Stimulated activated CD4-positive, alpha-beta T cell treated with anti-CD3 and anti-CD28 coated beads, Interleukin-15, amount 100 ng/mL, for 1 hour (primary cell): ENCODE measurements at places on chromosomes 1 and 21.

DNA sequence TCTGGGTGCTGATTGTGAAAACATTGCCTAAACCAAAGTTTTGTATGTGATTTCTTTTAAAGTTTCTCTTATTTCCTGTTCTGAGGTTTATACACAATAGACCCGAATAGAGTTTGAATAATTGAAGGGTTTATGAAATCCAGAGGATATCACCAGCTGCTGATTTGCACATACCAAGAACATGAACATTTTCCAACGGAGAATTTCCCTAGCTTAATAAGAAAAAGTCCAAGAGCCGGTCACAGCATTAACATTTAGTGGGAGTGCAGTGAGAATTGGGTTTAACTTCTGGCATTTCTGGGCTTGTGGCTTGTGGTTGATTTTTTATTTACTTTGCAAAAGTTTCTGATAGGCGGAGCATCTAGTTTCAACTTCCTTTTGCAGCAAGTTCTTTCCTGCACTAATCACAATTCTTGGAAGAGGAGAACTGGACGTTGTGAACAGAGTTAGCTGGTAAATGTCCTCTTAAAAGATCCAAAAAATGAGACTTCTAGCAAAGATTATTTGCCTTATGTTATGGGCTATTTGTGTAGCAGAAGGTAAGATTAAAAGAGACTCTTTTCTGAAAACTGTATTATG lies at the start of gene CFH:
Gene CFH (plus strand): TSS at position 407 of the 579 bp plus-strand sequence. CDS start 75 bp downstream, at position 482.
- DNase-seq, result no peak

DNA sequence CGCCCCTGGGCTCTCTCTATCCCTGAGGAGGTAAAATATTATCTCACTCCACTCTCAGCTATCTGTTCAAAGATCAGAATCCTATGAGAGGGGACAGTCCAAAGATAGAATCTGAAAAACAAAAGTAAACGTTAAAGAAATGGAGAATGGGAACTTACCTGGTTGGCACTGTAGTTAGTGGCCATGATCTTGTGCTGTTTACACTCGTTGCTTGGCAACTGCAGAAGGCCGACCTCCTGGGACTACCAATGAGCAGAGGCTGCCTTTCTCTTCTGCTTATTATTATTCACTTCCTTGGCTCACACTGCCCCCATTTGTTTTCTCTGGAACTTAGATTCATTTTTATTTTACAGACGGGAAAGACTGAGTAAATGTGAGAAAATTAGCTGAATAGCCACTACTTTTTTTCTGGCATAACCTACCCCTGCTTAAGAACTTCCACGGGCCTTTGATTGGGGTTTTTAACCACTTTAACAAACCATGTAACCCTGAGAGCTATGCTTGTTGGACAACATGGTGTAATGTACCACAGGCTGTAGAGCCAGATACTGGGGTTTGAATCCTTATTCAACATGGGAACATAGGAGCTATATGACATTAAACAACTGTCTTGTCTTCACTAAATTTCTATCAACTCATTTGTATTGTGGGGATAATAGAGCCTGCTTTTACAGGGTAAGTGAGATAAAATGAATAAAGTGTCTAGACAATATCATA lies at the start of gene CFAP126:
Gene CFAP126 (minus strand): TSS at position 193 of the 717 bp plus-strand sequence. CDS start 8 bp downstream, at position 185.
- DNase-seq, result no peak

GRCh38 chr1:100622037-100622436 lies 84.1 kb downstream of the GPR88 start:
- DNase-seq, result no peak

DNA sequence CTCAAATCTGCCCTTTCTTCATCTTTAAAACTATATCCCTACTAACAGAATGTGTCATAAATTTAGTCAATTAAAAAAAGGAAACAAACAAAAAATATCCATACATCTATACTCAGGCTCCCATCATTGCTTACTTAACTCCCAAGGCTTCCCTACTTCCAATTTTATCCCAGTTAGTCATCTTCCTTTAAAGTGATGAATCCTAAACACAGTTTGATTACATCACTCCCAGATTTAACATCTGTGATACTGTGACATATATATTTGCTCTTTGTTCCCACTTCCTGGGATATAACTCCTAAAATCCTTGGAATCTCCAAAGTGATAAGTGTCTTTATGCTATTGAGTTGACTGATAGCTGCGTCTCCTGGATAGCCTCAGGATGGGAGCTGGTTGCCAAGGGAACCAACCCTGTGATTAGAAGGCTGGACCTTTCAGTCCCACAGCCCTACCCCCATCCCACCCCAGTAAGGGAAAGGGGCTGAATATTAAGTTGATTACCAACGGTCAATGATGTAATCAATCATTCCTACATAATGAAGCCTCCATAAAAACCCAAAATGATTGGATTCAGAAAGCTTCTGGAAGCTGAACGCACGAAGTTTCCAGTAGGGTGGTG lies 21.6 kb downstream of the GLMN start:
- no peak for DNase-seq

- no peak for DNase-seq
Observed at GRCh38 chr1:30731806-30732276, 8.5 kb upstream of the MATN1 start.

DNA sequence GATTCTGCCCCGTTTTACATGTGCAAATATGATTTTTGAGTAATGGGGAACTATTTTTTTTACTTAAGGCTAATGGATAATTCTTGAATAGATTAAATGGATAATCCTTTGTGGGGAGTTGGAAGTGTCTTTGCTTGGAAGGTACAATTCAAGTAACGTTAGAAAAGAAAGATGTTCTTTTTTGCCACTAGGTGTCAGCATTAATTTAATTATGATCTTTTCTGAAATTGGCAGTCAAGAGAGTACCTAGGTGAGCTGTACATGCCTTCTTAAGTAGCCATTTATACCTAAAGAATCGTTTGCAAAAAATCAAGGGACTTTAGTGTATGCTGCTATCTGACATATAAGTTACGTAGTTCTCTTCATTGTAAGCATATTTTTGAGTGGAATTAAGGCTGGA lies 2.2 kb downstream of the FBXO28 start:
- DNase-seq, result no peak

DNA sequence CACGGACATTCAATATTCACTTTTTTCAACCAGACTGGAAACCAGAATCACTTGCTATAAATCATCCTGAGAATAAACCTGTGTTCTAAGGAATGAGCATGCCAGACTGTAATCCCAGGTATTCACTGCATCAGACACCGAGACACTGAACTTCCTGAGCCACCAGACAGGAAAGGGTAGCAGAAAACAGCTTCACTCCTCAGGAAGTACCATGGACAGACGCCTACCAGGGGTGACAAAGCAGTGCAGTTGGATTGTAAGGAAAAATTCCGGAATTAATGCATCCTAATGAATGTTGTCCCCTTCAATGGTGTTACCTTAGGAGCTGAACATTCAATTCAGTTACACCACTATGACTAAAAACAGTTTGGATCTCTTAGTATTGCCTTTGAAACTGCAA lies 156.1 kb downstream of the PIGK start:
- DNase-seq, result no peak

GRCh38 chr1:8147956-8148355 lies 121.8 kb upstream of the ERRFI1 start:
- no peak for DNase-seq

GRCh38 chr1:37461698-37462436 lies 12.5 kb upstream of the ZC3H12A start:
- no peak for DNase-seq

DNA sequence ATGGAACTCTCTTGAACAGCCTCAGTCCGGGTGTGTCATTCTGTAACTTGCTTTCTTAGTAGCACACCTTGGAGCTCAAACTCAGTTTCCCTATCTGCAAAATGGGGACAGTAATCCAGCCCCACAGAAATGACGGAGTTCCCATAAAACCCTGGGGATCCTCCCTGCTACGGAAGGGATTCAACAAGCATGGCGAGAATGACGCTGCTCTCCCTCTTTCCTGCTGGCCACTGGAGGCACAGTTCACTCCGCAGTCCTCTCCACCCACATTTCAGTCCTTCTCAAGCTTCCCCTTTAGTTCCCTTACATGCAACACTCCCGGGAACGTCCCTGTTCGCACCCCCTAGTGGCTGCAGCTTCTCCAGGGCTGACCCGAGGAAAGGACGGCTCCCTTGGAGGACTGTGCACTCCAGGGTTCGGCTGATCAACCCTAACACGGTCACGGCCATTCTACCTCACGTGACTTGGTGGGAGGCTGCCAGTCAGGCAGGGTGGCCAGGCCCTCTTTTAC lies 20.6 kb downstream of the RUNX3 start:
- DNase-seq, result no peak

GRCh38 chr1:7590426-7590790 lies 180.7 kb upstream of the VAMP3 start:
- no peak for DNase-seq

- no peak for DNase-seq
Observed at GRCh38 chr1:101137144-101138126, 99.4 kb upstream of the S1PR1 start.

DNA sequence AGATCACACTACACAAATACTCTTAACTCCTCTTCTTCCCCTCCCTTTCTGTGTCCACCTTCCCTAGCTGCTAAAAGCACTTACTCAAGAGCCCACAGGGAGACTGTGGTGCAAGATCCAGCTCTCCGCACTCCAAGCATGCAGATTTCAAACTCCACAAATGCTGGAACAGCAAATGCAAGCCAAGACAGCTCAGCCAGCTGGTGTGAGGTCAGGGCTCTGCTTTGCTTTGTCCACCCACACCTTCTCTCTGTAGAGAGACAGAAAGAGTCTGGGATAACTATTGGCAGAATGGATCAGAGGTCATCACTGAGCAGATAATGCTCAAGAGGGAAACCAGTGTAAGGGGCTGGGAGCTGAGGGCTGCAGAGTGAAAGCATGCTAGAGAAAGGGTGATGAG lies 45.2 kb upstream of the DPT start:
- DNase-seq, result no peak

DNA sequence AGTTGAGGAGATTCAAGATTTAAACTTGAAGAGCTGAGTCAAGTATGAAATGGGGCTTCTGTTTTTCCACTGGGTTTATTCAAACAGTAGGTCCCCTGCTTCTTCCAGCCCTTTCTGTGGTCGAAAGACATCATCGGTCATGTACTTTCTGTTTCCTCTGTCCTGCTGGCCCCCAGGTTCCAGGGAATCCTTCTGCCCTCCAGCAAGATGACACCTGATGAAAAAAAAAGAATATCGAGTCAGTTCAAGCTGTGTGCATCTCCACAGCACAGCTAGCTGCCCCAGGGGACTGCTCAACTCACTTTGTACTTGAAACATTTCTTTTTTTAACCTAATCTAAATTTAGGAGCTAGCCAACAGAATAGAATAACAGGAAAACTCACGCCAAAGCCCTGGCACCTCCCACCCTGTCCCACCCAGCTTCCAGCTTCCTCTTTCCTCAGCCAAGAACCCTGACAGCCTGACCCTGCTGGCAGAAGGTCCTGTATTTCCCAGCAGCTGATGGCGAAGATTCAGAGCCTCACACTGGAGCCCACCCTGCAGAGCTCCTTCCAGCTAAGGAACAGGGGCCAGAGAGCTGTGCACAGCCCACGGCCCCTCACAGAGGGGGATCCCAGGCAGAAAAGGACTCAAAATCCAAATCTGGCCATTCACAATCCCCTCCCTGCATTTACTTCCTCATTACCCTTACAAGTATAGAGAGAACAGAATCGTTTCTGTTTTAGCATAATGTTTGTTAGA lies 176.5 kb downstream of the PSMG1 start:
- DNase-seq, result no peak

DNA sequence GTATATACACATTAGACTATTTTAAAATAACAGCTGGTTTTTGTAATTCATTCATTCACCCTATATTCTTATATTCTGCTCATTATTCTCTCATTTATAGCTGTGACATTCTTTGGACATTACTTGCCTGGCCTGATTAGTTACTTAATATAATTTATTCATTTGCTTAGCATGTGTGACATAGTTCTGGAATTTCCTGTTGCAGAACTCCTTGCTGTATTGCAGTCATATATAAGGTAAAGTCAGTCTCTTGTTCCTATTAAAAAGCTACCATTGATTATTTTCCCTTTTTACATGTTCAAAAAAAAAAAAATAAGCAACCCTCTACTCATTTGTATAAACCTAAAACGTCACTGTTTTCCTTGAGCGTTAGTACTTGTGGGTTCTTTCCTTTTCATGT lies 23.9 kb downstream of the GNAT2 start:
- no peak for DNase-seq

DNA sequence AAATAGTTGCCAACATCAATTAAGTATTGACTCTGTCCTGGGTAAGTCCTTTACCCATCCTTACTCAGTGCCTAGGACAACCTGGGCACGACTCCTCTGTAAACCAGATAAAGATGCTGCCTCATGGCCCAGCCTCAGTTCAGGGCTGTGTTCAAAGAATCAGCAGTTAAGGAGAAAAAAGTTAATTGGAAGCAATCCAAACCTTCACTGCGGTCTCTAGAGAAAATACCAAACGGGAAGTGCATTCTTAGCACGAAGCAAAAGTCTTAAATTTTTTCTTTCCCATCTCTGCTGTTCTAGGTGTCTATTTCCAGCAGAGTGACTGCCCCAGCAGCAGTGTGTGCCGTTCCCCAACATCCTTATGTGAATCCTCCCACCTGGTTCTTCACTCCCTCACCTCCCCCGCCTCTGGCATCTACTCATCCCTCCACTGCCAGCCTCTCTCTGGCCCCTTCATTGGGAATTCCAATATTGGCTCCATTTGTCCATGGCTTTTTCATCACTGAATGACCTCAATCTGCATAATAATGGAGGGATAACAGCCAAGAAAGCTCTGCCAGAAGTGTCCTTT lies 23.2 kb downstream of the KANK4 start:
- DNase-seq, result no peak

DNA sequence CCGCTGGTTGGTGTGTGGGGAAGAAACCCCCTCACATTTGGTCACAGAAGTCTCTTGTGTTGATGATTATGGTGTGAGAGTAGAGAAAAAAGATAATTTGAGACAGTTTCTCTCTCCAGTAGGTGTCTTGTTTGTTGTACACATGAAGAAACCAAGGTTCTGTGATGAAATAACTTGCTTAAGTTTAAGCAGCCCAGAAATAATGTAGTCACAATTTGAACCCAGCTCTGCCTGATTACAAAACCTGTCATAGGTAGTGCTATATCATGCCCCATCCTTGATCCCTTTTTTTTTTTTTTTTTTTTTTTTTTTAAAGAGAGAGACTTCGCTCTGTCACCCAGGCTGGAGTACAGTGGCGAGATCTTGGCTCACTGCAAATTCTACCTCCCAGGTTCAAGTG lies 4.9 kb downstream of the MFN2 start:
- no peak for DNase-seq

DNA sequence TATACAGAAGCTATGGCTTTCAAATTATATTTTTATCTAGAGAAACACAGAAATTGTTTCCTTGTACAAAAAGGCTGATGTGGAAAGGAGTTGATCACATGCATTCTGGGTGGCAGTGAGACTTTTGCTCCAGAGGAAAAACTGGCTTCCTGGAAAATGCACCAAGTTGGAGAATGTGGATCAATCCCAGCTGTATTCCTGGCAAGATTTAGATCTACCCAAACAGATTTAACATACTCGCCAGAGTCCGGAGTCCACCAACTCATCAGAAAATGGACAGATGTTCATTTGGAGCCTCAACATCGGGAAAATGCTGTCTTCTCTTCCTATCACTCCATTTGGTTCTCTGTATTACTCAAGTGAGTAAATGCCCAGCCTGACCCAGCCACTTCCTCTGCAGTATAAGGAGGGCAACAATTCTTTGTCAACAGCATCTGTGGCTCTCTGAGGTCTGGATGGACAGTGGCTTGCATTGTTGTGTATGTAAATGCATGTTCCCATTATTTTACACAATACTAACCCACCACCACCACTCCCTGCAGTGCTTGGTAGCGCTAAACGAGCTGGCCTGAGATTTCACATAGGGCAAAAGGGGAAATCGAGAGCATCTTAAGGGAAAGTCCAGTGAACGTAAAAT lies 226.2 kb upstream of the IRF2BP2 start:
- no peak for DNase-seq
